Activated CD8-positive, alpha-beta memory T cell treated with anti-CD3 and anti-CD28 coated beads for 4 hours (primary cell): ENCODE measurements at places on chromosomes 5 and 9.

DNA sequence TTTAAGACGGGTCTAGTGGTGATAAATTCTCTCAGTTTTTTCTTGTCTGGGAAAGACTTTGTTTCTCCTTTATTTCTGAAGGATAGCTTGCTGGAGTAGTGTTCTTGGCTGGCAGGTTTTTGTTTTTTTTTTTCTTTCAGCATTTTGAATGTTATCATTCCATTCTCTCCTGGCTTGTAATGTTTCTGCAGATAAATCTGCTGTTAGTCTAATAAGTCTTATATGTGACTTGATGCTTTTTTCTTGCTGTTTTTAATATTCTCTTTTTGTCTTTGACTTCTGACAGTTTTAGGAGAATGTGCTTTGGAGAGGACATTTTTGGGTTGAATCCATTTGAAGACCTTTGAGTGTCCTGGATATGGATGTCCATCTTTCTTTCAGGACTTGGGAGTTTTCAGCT, 16.0 kb downstream of the HSD17B4 start:
- no peak for DNase-seq

DNA sequence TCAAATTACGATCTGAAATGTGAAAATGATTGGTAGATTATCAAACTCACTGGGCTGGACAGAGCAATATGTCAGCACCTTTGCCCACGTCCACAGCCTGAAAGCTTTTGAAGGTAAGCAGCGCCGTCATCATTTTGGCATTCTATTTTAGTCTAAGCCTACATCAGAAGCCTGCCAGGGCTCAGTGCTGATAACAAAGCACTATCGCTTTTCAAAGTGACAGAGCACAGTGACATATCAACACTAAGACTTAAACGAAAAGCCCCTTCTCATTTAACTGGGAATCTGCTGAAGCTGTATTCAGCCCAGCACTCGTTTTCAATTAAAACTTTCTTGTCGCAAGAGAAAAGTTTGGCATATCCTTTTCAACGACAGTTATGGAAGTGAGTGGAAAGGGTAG, 1076.3 kb downstream of the PTPRD start:
- DNase-seq, result no peak

- no peak for DNase-seq
Observed at GRCh38 chr9:104841601-104842141, 77.7 kb downstream of the NIPSNAP3B start.

DNA sequence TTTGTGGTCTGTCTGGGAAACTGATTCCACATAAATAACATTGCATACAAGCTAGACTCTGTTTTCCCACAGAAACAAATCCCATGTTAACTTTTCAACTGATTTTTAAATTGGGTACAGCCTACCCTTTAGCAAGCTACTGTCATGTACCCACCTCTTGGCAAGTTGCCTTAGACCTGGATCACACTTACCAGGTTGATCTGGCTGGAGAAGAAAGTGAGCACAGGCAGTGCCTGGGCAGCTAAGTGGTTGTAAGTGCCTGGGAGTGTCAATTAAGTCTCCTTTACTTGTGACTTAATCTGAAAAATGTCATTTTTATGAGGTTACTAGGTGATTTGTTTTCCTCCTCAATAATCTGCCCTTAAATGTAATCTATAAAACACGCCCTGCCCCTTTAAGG, 336.4 kb downstream of the ARL15 start:
- no peak for DNase-seq

GRCh38 chr9:124258607-124259157, 933 bp downstream of the NEK6 start:
- DNase-seq, result no peak
